ENCODE measurements at places on chromosomes 12 and 14.
A peak's percentile ranks its signal among the peaks of the same experiment; 100 is the strongest.

GRCh38 chr12:38614171-38614570, 291.2 kb downstream of the CPNE8 start:
- no peak for DNase-seq

GRCh38 chr12:4068981-4069669, 195.9 kb upstream of the PARP11 start:
- DNase-seq: no peak

- DNase-seq: no peak
These were observed 231.4 kb downstream of the PCNX1 start for GRCh38 chr14:71138448-71139293.

DNA sequence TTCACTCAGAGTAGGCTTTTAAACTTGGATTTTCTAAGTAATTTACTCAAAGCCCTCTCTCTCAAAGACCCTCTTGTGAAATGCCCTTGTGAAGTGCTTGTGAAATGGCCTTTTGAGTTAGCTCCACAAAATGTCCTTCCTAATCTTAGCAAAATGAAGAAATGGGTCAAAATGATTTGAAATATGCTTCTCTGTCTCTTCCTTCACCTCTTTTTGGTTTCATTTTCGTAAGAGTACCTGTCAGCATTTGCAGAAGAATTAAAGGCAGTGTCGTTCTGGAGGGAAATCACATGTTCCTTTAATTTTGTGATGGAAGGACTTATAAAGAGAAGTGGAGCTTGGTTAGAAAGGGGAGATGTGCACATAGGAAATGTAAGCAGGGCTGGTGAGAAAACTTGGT, 93.7 kb downstream of the HMGA2 start:
- no peak for DNase-seq

- DNase-seq: peak; percentile 55
These were observed 197.5 kb upstream of the TMEM132C start for GRCh38 chr12:128069359-128069997.

DNA sequence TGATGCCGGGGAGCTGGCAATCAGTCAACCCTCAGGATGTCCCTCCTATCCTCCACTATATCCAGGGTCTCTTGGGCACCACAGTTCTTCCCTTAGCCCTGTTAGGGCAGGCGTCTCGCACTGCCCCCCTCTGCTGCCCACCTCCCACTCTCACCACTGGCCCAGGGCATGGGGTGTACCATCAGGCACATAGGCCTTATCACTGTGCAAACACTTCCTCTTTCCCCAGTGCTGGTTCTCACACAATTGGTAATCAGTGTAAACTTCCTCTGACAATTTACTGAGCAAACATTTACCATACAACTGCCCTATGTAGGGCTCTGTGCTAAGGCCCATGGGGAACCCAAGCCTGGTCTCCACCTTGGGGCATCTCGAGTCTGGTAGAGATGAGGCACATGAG, 20.1 kb upstream of the TMED10 start:
- peak; percentile 31 for DNase-seq
